ENCODE measurements at places on chromosomes 7 and 10. TPM values are rescaled to one million over a fixed set of nuclear protein-coding genes. Genes with fewer than 3 reads are reported as not detected.

GSTO2 gene
- total RNA-seq: 14.5 TPM

GRCh38 chr10:81600185-81600584 lies 274.8 kb upstream of the NRG3 start:
- no peak for DNase-seq

DNA sequence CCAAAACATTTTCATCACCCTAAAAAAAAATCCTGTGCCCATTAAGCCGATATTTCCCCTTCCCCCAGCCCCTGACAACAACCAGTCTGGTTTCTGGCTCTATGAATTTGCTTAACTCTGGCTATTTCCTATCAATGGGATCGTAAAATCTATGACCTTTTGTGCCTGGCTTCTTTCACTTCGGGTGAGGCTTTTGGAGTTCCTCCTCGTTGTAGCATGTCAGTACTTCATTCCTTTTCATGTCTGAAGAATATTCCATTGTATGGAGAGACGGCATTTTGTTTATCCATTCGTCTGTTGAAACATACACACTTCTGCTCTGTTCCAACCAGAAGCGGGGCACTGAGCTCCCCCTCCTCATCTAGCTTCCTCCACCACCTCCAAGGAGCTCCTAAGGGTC lies 29.5 kb downstream of the TACC2 start:
- DNase-seq: peak; percentile 24

DNA sequence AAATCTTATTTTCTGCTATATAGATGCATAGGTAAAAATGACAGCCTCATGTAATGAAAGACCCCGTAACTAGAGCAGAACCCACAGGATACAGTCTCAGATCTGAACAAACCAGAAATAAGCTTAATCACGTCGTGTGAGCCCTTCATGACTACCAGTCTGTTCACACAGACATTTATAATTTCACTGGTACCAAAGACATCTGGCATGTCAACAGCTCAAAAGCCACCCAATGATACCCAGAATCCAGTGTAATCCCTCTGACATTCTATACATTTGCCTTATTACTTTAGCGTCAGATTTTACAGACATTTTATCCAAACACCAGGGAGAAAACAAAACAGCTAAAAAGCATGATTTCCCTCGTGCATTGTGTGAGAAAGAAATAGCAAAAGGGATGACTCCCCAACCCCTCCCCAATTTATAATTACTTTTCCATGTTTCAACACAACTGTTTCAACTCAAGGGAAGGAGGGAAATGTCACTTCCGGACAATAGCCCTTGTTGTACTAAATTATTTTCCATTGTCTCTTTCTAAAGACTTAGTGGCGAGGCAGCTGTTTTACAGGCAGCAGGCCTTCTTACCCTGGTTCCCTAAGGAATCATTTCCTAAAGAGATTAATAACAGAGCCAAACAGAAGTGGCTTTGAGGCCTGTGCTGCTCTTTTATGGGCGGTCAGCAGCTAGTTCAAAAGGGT lies 33.2 kb downstream of the DOCK4 start:
- DNase-seq: no peak

SCART1 gene
- 12.4 TPM for total RNA-seq

SCRN1 gene
- 34.7 TPM for total RNA-seq

TAS2R3 gene
- total RNA-seq: 6.6 TPM

CYP3A4 gene
- total RNA-seq: 3,180 TPM

GRCh38 chr10:91201213-91201996 lies 19.1 kb upstream of the PCGF5 start:
- no peak for DNase-seq

DNA sequence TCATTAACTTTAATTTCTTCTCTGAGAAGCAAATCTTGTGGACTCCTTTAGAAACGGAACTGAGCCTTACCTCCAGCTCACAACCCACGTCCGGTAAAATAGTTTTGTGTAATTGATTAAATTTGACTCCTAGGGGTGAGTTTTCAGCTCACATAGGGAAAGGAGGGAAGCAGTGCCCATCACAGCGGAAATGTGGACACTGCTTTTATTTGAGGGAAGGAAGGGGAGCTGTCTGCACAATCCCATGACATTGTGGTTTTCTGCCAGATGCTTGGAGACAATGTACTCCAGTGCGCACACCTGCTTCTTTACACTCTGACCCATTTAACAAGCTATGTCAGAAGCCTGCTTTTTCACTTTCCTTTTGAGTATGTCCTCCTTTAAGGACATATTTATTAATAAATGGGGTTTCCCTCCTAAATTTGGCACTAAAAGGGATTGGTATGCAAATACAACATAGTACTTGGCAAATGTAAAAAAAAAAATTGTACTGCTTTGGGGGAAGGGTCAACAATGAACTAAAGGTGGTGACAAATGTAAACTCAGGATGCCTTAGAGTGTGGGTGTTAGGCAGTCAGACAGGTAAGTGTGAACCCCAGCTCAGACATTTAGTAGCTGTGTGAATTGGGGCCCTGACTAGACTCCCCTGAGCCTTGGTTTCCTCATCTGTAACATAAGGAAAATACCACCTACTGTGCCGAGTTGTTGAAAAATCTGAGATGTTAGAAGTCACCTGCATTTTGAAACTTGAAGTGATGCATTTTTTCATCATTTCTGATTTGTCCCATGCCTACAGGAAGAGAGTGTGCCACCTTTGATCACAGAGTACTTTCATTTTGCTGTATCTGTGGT lies 90.2 kb upstream of the KLF6 start:
- peak; percentile 57 for DNase-seq

GRCh38 chr7:149100821-149101220 lies 10.3 kb upstream of the ZNF786 start:
- no peak for DNase-seq

DNA sequence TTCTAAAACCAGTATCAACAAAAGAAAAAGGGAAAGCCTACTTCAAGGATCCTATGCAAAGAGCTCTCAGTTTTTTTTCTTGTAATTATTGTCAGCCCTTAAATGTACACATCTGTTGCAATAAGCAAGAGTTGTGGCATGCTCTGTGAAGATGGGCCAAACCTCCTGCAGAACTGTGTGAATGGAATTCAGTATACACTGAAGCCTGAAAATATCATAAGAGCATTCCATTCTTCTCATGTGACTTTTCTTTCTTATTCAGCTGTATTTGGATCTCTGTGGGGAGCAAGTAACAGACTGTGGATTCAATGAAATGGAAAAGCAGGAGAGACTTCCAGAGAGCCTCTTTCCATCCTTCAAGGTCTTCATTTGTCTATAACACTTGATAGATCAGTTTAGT lies 130.7 kb downstream of the SAMD9 start:
- DNase-seq: no peak

GRCh38 chr10:1379601-1380000 lies 323.4 kb downstream of the WDR37 start:
- peak; percentile 19 for DNase-seq

DNA sequence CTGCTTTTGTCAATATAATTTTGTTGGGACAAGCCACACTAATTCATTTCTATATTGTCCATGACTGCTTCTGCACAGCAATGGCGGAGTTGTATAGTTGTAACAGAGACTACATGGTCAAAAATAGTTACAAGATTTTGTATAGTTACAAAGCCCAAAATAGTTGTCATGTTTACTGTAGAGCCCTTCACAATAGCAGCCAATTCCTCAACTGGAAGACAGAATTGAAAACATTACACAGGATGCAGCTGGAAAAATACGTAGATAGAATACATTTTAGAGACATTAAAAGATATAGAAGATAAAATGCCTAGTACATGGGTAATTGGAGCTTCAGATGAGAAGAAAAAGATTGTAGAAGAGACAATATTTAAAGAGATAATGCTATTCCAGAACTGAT lies 156.4 kb upstream of the FEZF1 start:
- DNase-seq: no peak

DNA sequence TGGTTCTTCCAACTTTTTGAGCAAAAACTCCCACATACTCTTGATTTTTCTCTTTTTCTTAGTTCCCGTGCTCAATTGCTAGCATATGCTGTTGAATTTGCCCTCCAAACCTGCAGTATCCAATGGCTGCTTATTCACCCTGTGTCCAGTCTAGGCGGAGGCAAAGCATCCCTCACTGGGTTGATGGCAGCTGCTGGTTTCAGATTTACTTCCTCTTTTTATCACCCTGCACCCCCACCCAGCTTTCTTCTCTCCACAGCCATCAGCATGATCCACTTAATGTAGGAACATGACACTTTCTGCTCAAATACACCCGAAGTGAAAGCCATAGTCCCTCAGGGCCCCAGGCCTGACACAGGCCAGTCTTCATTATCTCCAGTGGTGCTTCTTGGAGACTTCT lies 87.6 kb upstream of the ADARB2 start:
- no peak for DNase-seq

GRCh38 chr10:130492266-130492934 lies 356.2 kb downstream of the GLRX3 start:
- DNase-seq: peak; percentile 25

DNA sequence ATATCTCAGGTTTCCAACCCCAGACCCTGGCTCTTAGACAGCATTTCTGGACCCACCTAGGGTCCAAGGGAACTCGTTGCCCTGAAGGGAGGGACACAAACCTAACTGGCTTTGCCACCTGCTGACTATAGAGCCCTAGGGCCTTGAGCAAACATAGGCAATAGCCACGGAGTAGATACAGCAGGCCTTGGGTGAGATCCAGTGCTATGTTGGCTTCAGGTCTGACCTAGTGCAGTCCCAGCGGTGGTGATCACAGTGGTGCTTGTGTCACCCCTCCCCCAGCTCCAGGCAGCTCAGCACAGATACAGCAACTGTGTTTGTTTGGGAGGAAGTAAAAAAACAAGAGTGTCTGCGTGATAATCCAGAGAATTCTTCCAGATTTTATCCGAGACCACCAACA lies 9.7 kb upstream of the TNKS2 start:
- no peak for DNase-seq

DNA sequence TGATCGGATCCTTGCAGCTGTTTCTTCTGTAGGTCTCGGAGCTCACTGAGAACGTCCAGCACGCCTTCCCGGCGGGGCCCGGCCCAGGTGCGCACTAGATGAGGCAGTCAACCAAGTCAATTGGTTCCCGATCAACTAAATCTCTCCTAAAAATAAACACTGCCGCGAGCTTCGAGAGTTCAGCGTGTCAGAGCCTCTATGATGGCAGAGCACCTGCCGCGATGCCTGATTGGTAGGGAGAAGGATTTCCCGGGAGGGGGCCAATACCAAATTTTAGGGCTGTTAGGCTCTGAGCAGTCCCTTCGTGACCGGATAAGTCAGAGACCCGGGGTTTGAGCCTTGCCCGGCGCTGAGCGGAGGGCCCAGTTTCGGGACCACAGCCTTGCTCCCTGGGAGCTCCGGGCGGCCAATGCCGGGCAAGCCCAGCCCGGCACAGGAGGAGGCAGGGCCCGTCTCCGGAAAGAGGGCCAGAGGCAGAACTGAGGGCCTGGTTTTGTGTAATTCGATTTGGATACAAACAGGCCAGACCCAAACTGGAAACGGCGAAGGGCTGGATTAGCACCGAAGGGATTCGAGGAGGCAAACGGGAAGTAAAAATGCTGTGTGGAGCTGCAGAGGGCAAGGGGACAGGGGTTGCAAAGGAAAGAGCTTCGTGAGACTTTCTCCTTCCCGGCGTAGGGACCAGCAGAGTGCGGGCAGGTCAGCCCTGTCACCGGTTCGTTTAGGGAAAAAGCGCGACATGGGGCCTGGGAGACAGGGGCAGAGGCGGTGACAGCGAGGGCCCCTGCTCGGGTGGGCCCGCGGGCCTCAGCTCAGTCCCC lies 569 bp downstream of the SLC26A5 start:
- DNase-seq: no peak

ITIH5 gene
- total RNA-seq: 29.7 TPM

DNA sequence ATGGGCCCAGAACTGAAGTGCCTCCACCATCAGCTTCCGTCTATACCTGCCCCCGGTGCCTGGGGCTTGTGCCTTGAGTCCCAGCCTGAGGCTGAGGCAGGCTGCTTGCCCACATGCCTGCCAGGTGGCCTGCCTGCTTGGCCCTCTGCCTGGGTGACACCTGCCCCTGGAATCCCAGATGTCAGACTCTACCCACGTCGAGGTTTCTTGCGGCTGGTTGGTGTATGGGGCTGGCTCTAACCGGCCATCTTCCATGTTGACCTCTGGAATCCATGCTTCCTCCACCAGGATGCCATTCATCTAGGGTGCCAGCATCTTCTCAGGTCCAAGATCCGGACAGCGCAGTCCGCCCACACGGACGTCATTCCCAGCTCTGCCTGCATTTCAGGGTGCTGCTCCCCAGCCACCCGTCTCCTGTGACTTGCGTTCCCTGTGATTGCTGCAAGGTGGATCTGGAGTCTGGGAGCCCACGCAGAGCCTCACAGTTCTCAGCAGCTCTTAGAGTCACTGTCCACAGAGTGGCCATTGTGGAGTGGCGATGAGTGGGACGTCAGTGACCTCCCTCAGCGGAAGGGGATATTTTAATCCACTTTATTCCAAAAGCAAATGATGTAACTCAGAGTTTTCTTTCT lies 298.1 kb downstream of the TCERG1L start:
- DNase-seq: peak; percentile 36

DNA sequence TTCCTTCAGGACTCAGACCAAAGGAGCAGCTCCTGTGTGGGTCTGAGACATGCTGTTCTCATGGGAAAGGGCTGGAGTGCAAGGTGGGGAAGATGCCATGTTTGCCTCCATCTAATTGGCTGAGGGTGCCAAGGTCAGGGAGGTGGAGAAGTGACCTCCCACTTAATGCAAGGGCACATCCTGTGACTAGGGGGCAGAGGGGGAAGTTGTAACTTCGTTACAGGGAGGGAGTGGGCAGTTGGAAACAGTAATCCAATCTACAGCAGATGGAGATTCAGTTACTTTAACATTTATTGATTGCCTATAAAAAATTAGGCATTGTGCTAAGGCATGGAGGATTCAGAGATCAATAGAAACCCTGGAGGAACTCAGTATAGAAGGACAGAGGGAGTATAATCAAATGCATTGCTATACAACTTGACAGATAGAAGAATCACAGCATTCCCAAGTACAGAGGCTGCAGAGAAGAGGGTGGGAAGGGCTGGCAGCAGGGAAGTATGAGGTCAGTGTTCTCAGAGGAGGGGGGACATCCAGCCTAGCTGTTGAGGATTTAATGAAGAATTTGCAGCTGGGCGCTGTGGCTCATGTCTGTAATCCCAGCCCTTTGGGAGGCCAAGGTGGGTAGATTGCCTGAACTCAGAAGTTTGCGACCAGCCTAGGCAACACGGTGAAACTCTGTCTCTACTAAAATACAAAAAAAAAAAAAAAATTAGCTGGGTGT lies 75.9 kb downstream of the CCNY start:
- DNase-seq: no peak

DNA sequence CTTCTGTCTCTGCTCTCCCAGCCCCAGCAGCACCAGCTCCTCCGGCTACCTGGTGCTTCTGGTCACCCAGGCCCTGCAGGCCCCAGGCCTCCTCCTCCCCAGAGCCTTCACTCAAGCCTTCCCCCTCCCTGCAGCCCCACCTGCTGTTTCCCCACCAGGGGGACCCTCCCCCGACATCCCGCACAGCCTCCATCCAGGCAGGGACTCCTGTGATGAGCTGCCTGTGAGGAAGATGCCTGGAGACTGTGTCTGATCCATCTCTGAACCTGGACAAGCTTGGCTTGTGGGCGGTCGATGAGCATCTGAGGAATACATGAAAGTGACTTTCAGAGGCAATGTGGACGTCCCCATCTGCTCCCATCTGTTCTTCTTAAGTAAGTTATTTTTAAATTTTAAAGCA lies 45.0 kb downstream of the RAMP3 start:
- DNase-seq: no peak

CYP2C19 gene
- 146 TPM for total RNA-seq

- no peak for DNase-seq
Measured at GRCh38 chr10:71531485-71532446, 135.0 kb downstream of the CDH23 start.

All from Peyer's patch (tissue), 4 donors.